RPMI7951 (cell line): ENCODE measurements at places on chromosomes 2 and 18.
A peak's percentile ranks its signal among the peaks of the same experiment; 100 is the strongest.

GRCh38 chr2:23280401-23280800 is 104.6 kb upstream of the KLHL29 start:
- peak; percentile 59 for DNase-seq

GRCh38 chr2:203656522-203657287 is 49.7 kb upstream of the CD28 start:
- no peak for DNase-seq

DNA sequence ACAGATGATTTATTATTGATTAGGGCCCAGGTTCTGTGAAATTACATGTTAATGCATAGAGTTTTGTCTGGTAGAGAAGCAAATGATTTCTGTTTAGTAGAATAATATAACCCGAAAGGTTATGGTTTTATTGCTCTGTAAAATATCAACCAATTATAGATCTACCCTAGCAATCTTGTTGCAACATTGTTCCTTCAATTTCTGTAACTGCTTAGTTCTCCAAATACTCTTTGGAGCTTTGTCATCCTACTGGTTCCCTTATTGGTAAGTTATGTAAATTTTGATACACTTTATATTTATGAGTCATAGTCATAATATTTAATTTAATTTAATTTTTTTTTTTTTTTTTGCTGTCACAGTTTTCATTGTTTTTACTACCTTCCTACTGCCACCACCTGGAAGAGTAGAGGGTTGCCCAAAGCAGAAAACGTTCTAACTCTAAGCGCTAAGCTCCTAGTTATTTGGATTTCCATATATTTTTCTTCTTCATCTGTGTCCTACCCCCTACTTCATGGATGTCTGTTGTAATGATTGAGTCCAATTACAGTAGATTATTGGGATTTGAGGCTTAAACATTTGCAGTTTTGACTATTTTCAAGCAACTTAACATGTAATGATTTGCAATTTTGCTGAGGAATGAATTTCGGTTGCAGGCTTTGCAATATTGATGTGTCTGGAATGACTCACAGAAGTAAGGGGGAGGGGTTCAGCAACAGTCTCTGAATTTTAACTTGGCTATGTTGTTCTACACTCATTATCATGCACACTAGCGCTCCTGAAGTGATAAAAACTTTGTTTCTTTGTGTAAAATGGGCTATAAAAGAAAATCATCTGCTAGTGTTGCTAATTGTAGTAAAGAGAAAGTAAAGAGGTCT is 51.1 kb downstream of the NABP1 start:
- DNase-seq: no peak

- no peak for DNase-seq
Measured at GRCh38 chr2:151543876-151544275, 134.2 kb downstream of the RIF1 start.

- no peak for DNase-seq
Measured at GRCh38 chr2:4674007-4674406, 970.6 kb downstream of the DCDC2C start.

GRCh38 chr2:66846887-66847286 is 412.0 kb downstream of the MEIS1 start:
- DNase-seq: no peak

DNA sequence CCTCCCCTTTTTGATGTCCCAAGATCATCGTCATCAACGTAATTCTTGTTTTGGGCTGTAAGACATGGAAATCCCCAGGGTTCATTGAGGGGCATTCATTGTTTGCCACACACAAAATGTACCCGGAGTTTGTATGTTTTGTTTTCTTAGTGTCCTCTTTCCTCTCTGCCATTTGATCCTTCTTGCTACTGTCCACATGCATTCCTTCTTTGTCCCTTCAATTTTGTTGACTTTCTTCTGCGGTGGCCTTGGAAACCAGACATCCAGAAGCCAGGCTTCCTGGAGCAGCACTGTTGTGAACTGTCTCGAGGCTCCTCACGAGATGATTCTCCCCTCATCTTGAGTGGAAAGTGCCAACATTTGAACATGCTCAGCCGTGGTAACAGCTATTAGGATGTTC is 24.8 kb downstream of the IGFBP2 start:
- no peak for DNase-seq

GRCh38 chr2:177542396-177542795 is 149.8 kb downstream of the AGPS start:
- DNase-seq: no peak

DNA sequence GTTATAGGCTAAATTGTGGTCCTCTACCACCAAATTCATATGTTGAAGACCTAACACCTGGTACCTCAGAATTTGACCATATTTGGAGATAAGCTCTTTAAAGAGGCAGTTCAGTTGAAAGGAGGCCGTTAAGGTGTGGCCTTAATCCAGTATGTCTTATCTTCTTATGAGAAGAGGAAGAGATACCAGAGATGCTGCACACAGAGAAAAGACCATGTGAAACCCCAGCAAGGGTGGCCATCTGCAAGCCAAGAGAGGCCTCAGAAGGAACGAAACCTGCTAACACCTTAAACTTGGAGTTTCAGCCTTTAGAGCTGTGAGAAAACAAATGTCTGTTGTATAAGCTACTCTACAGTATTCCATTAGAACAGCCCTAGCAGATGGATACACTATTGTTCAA is 528.1 kb upstream of the DCC start:
- no peak for DNase-seq

DNA sequence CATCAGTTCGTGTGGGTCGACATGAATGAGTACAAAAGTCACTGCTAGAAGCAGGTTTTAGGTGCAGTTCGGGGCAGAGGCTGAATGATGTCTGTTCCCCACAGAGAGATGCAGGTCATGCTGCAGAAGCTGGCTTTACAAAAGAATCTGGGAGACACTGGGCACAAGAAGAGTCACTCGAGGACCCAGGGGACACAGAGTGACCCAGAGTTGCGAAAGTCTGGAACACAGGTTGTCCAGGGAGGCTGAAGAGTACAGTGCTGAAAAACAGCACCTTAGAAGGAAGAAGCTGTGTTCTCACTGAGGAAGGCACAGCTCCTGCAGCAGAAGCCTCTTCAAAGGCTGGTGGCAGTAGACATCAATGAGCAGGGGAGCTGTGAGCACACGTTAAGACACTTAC is 14.8 kb downstream of the CACNB4 start:
- DNase-seq: no peak

DNA sequence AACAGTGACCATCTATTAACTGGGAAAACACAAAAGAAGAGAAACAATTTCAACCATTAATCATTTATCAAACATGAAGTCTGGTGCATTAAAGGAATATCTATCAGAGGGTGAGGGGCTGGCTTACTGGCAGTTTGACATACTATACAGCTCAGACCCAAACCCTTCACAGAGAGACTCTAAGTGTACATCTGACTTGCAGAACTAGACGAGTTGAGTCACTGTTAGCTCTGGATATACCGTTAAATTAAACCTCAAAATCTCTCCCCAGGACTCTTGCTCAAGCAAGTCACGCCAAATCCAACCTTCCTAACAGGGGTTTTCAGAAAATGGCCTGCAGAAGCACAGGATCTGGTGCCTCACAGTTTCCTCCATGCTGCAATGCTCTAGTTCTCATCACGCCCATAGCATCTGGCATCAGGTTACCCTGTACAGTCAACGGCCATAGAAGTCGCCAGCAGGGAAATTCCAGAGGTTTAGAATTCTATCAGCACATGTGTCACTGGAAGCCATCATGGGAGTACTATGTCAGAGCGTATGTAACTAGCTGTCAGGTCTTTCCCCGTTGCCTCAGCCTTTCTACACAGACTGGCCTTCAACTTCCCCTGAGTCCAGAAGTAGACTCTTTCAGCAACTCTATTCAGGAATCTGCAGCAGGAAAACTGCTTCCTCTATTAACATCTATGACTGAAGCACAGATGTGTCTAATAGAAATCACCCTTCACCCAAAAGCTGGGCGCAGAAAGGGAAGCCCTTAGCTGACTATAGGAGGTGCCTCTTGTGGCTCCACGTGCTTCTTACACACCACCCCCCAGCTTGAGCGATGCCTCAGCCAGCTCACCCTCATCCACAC is 9.3 kb downstream of the TGOLN2 start:
- peak; percentile 84 for DNase-seq

DNA sequence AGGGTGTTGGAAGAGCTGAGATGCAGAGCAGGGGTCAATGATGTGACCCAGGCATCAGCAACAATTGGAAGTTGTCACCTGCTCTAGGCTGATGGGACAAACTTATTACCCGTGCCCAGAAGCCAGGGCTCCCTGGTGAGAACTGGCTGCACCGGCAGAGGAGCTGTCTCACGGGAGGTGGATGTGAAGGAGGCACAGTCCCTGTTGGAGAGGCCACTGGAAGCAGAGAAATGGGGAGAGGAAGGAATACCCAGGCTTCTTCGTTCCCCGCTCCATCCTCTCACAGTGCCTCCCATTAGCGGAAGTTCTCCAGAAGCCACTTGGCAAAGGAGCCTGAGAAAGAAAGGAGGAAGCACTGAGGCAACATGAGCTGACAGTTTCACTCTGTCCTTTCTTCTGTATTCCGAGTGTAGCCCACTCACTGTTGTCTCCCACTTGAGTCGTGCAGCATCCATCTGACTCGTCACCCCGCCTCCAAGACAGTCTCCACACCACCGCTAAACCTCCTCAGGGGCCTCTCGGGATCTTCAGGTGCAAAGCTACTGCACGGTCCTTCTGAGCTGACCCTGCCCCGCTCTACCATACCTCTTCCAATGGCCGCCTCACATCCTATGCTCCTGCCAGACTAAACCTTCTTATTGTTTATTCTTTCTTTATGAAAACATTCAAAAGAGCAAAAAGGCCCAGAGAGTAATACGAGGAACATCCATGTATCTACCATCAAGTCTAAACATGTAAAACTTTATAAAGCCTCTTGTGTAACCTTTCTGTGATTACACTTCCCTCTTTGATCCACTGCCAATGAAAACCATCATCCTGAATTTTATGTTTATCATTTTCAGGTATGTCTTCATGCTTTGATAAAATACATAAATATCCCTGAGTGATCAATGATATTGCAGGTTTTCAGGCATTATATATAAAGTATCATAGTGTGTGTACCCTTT is 19.1 kb upstream of the AFTPH start:
- DNase-seq: no peak

DNA sequence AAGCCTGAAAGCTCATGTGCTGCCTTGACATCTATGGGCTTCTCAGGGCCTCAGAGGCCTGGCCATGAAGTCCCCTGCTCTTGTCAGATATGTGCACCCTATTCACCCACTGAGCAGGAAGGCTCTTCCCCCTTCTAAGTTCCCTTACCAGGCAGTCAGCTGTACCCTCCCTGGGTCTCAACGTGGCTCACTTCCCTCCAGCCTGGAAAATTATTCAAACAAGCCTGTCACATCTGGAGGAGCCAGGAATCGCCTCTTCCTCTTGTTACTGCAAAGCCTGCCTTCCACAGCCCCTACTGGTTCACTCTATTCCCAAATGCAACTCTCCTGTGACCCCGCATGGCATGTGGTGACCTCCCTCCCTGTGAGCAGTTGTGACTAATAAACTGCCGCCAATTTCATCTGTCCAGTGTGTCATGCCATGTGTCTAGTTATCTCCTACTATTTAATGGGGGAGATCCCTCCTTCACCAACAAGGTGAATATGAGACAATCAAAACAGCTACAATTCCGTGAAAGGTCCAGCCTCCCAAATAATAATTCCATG is 8.4 kb upstream of the SERPINB8 start:
- DNase-seq: peak; percentile 53

- no peak for DNase-seq
Measured at GRCh38 chr2:9085353-9085752, 81.9 kb upstream of the MBOAT2 start.

DNA sequence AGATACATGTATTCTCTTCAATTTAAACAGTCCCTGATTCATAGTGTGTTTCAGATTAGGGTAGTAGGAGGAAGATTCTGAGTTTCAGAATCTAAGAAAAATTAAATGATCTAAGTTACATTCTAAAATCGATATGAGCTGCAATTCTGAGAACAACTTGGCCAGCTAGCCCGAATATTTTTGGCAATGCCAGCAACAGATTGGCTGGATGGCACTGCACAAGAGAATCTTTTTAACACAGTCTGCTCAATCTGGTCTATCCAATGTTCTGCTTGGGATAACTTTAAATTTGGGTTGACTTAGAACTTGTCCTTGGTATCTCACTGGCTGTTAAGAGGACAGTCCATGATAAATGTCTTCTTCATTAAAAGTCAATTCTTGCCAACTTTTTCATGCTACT is 853.9 kb downstream of the NRXN1 start:
- DNase-seq: no peak

GRCh38 chr2:188973641-188974040 is 532 bp upstream of the COL3A1 start:
- DNase-seq: no peak

- DNase-seq: no peak
Measured at GRCh38 chr2:238126775-238127164, 11.7 kb upstream of the KLHL30 start.

DNA sequence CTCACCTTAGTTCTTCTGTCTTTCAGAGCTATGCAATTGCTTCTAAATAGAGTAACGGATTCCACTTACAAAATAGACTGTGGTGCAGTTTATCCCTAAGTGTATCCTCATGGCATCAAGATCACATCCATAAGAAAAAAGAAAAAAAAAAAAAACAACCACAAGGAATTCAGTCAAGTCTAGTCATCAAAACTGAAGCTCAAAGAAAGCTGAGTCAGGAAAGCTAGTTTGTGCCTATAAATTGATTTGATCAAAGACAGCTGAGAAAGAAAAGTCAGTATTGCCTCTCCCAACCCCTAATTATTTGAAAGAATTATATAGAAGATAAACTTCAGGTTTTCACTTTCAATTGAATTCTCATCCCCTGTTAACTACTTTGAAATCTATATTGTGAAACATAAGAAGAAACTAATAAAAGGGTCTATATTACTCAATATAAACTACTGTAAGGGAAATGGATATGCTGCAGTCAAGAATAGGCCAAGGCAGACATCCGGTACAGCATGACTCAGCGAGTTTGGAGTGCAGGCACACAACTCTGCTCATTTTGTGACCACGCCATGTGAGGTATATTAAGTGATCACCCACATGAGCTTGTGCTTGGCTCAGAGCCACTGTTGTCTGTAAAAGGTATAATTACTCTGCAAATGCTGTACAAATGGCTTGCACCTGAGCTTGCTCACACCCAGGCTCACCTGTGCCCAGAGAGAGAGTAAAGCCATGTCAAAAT is 568.1 kb upstream of the CRIM1 start:
- DNase-seq: peak; percentile 15

DNA sequence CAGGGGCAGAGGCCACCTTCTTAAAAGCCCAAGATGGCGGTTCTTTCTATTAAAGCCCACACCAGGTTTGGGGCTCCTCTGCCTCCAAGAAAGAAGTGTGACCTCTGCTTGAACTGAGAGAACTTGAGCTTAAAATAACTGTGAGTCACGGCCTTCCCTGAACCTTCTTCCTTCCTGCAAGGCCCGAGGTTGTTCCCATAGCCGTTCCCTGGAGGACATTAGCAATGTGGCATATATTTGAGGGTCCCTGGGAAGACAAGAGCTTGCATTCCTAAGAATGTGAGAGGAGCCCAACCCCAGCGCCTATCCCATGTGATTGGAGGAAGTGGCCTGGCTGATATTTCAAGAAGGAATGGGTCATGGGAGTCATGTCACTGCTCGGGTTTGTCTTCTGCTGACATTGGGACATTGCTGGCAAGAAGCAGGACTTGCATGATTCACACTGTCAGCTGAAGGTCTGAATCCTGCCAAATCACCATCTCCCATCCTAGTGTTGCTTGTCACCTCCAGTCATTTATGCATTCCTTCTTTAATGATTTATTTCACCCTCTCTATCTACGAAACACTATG is 168.1 kb downstream of the TRIB2 start:
- DNase-seq: peak; percentile 99

GRCh38 chr2:202911203-202911511 is 316 bp downstream of the WDR12 start:
- no peak for DNase-seq
